ENCODE measurements at places on chromosomes 5 and 9.

- DNase-seq = no peak
Observed at GRCh38 chr5:74296685-74297408, 343.7 kb downstream of the ENC1 start.

- no peak for DNase-seq
Observed at GRCh38 chr5:175922192-175922885, 45.8 kb downstream of the THOC3 start.

- DNase-seq = no peak
Observed at GRCh38 chr5:120098902-120099535, 365.1 kb upstream of the PRR16 start.

- DNase-seq = no peak
Observed at GRCh38 chr9:129074106-129074505, 6.8 kb upstream of the DOLPP1 start.

DNA sequence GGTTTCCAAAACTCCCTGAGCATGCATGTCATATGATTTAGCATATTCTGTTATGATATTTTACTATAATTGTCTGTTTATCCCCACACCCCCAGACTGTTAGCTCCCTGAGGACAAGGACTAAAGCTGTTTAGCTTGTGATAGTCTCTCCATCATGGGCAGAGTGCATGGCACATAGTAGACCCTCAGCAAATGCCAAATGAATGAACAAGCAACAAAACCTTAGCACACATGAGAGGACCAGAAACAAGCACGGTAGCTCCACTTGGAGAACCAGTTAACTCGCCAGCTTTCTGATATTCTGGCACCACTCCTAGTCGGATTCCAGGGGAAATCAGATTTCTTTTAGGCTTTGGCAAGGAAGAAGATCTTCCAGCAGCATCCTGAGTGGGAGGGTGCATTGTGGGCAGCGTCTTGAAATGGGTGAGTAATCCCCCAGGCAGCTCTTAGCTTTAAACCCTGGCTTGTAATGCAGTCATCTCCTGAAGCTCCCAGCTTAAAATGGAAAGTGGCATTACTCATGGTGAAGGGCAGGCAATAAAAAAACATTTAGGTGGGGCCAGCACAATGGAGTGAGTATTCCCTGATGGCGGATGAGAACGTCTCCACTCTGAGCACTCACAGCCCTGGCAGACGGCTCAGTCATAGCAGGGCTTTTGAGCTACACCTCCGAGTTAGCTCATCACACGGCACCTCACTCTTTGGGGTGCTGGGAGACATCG is 41.1 kb downstream of the FGF1 start:
- DNase-seq = no peak

DNA sequence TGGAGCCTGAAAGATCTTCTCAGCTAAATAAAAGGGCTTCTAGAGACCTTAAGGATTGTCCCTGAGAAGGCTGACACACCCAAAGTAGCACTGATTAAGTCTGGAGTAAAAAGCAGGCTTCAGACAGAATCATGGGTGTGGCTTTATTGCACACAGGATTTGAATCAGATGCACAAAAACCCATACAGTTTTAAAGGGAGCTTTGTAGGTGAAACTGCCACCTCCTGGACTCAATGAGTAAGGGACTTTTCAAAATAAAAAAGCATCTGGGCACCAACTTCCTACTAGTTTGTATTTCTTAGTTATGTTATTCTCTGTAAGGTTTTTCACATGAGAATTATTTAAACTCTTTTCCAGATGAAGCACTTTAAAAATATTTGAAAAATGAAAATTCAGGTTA is 129.4 kb downstream of the EDIL3 start:
- DNase-seq = no peak
